Activated naive CD8-positive, alpha-beta T cell treated with anti-CD3 and anti-CD28 coated beads for 36 hours (primary cell): ENCODE measurements at places on chromosomes 16 and 17. TPM values are rescaled to one million over a fixed set of nuclear protein-coding genes. Genes with fewer than 3 reads are reported as not detected.
A peak's percentile ranks its signal among the peaks of the same experiment; 100 is the strongest.

DNA sequence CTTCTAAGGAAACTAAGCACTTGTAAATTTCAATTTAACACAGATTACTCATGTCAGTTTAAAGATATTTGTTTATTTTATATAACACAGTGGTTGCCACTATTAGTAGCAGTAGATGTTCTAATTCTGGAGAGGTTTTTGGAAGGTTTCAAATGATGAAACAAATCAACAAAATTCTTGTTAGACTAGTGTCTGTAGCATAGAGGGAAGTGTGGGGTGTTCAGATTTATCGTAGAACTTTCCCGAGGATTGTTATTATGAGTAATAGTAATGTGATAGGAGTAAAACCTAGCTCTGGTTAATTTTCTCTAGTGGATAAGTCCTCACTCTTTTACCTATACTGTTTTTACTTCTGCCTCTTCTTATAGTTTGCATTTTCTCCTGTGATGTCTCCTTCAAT lies 6.3 kb downstream of the GAN start:
- no peak for DNase-seq

GRCh38 chr16:50467943-50468748 lies 80.0 kb upstream of the NKD1 start:
- peak; percentile 22 for DNase-seq

GRCh38 chr16:87412371-87412995 lies 20.3 kb downstream of the MAP1LC3B start:
- DNase-seq: no peak

MARCHF10 gene
- total RNA-seq: not detected

GRCh38 chr17:46208997-46209396 lies 15.8 kb upstream of the KANSL1 start:
- no peak for DNase-seq

DNA sequence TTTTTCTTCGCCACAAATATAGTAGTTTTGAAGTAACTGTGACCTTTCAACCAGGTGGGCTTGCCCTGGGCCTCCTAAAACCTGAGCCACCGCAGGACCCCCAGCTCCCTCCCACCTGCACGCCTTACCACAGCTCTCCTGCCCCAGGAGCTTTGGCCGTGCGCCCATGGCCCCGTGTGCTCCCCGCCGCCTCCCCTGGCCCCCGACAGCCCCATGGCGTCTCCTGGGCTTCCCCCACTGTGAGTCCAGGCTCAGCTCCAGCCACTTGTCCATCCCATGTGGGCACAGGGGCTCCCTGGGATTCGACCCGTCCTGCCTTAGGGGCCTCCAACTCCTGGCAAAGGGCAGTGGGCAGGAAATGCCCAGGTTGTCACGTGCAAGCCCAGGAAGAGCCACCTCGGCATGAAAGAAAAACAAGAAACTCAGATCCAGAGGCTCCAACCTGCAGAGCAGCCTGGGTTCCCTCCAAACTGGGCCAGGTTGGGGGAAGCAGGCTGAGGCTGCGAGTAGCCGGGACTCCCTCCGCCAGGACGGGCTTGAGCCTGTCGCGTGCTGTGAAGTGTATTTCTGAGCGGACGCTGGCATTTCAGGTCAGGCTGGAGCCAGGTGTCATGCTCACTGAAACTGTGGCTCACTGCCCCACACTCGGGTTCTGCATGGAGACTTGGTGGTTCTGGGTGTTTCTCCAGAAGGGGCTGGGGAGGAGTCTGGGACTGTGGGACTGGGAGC lies 5.8 kb downstream of the LGALS3BP start:
- no peak for DNase-seq

DNA sequence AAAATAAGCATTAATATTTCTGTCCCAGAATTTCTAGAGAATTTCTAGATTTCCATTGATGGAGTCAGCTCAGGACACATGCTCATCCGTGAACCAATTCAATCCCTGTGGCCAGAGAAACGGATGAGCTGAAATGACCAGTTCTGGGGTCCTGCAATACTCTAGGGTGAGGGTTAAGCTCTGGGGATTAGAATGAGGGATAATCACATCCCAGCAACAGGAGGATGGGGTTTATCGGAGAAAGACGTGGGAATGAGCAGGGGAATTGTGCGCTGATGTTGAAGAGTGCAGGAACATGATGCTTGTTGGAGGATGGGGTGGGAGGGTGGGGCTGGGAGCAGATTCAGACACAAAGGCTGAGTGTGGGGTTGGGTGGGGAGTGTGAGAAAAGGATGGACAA lies 64.1 kb downstream of the SLC5A11 start:
- DNase-seq: no peak

DNA sequence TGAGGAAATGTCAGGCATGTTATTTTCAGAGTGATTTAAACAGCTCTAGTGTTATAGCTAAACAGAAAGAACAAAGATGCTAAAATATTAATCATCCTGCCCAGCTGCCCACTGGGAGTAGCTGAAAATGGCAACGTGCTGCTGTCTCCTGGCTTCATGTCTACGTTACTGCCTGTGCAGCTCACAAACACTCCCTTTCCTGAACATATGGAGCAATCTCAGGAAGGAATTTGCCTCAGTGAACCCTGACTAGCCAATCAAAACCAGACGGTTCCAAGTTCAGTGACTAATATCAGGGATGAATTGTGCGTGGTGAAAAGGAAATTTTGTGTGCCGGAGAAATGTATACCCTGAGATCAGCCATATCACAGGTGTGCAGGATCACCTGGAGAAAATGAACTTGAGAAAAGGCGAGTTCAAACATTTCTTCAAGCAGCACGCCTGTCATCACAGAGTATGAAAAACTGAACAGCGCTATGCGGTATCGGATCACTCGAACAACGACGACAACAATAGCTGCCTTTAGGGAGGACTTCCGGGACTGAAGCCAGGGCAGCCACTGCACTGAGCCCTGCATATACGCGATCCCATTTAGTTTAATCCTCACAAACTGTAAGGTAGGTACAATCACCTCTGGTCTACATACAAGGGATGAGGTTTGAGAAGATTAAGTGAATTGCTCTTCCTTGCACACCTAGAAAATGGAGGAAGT lies 110.3 kb downstream of the STX8 start:
- DNase-seq: no peak

TBC1D3C gene
- total RNA-seq: 0.91 TPM

DNA sequence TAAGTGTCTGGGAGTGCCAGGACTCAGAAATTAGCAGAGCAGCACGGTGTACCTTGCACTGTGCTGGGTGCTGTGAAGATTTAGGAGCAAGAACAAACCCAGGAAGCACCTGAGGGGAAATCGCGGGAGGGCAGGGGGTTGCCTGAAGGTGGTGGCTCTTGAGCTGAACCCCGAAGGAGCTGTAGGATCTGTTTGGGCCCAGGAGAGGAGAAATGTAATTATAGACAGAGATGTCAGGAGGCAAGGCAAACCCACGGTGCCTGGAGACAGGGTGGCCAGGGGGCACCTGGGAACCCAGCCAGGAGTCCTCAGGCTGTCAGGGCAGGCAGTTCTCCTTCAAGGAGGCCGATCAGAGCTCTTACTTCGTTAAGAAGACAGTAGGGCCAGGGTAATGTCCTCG lies 109.1 kb downstream of the C16orf78 start:
- DNase-seq: no peak

DNA sequence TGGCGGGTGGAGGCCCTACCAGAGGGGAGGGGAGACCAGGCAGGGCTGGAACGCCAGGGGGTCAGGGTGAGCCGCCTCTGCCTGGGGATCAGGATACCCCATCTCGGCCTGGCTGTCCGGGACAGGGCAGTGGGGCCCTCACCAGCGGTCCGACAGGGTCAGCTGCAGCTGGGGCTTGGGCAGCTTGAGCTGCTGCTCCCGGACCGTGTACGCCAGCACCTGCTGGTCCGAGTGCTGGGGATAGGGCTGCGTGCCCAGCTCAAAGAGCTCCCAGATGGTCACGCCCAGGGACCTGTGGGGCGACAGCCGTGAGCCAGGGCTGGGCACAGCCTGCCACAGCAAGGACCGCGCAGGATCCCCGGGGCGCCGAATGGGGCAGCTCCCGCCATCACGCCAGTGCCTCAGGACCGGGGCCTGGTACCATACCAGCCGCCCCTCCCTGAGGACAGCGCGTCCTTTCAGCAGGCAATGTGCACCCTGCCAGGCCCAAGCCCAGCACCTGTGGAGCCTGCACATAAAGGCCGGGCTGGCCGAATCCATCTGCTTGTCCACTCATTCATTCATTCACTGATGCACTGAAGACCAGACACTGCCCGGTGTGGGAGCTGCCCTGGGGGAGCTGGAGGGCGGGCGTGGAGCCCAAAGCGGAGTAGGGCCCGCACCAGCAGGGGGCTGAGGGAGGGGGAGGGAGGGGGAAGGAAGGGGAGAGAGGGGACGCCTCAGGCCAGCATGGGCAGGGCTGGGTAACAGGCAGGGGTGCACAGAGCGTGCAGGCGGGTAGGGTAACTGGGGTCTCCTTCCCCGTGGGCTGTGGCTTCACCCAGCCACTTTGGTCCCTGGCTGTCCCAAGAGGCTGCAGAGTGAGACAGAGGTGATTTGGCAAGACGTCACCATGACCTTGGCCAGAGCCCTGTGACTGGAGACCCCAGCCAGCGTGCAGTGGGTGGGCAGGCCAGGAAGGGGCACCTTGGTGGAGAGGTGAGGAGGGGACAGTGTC lies 42.0 kb upstream of the PVALEF start:
- DNase-seq: no peak

PPY gene
- total RNA-seq: not detected

GRCh38 chr16:1076801-1077576 lies 4.4 kb downstream of the SSTR5 start:
- no peak for DNase-seq

PTX4 gene
- not detected for total RNA-seq

APOH gene
- not detected for total RNA-seq

- DNase-seq: peak; percentile 43
These were observed 5.8 kb upstream of the OGFOD3 start for GRCh38 chr17:82424001-82424862.

- DNase-seq: no peak
These were observed 34.6 kb upstream of the SLC5A11 start for GRCh38 chr16:24810951-24811843.

- no peak for DNase-seq
These were observed 16.2 kb downstream of the NCOR1 start for GRCh38 chr17:16199093-16199492.

TEX14 gene
- 0.14 TPM for total RNA-seq

DNA sequence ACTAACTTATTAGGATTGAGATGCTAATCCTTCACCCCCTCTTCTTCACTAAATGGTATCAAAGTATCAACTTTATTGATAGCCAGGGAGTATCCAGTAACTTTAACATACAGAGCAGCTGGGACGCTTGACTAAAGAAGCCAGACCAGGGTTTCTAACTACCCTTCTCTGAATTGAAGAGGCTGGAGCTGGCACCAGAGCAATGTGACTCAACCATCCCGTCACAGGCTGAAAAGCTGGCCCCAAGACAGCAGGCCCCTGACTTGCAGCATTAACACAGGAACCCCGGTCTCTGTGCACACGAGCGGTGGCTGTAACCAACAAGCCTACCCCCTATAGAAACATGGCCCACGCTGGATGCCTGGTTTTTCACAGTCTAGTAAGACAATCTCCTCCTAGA lies 59.8 kb downstream of the ANKFN1 start:
- no peak for DNase-seq

OTOP3 gene
- not detected for total RNA-seq

DNA sequence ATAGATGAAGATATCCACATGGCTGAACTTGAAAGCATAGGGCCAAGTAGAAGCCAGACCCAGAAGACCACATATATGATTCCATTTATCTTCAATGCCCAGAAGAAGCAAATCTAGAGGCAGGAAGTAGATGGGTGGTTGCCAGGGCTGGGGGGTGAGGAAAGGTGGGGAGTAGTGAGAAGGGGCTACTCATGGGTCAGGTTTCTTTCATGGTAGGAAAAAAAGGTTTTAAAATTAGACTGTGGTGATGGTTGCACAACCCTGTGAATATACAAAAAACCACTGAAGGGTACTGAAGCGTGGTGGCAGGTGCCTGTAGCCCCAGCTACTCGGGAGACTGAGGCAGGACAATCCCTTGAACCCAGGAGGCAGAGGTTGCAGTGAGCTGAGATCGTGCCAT lies 5.4 kb downstream of the CD2BP2 start:
- no peak for DNase-seq

RAC3 gene
- 4.7 TPM for total RNA-seq

- no peak for DNase-seq
These were observed 3.4 kb downstream of the NOD2 start for GRCh38 chr16:50696575-50697420.

SUMO2 gene
- 623 TPM for total RNA-seq

DNA sequence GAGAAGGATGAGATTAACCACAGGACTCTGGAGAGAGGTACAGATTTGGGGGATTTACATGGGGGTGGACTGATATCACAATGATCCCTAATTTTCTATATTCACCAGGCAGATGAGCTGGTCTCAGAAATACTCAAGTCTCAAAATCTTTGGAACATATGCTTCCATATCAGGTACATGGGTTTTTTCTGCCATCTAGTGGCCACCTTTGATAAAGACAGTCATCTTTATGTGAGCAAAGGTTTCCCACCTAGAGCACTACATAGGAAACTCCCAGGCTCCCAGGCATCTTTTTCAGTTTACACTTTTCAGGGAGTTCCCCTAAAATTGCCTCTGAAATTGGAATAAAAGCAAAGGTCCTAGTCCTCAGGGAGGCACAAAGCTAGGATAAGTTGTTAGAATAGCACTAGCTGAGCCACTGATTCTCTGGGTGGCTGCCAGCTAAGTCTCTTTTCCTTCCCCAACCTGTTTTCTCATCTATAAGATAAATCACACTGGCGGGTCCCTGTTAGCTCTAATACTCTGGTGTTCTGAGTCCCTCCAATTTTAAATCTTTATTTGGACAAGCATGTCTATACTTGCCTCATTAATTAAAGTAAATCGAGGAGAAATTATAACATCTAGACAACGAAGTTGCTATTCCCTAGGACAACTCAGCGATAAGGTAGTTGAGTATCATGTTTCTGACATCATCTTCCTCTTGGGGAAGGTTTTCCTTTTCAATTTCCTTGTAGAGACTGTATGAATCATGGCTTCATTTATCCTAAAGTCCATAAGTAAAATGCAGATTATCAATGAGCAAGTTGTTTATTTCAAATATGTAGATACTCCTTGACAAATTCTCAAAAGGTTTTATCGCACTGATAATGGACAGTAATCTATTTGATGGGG lies 19.0 kb upstream of the MON1B start:
- DNase-seq: no peak

CCL1 gene
- total RNA-seq: not detected

NDUFB10 gene
- total RNA-seq: 141 TPM

- DNase-seq: no peak
These were observed 3.6 kb downstream of the RNF112 start for GRCh38 chr17:19414396-19415280.

DNA sequence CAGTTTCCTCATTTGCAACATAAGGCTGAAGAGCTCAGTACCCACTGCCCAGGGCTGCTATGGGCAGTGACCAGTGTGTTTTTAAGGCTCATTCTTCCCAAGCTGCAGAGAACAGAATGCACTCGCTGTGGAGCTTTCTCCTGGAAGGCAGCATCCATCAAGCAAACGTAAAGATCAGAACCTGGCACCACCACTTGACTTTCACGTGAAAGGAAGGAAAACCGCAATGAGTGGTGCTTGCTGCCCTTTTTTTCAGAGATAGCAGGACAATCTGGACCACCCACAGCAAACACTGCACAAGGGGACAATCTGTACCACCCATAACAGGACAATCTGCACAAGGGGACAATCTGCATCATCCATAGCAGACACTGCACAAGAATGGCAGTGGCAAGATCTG lies 11.2 kb downstream of the CSNK1D start:
- no peak for DNase-seq

CRYBA1 gene
- not detected for total RNA-seq
